ENCODE measurements at places on chromosomes 16 and 17.

- DNase-seq, result peak; percentile 63
Observed at GRCh38 chr16:65062736-65063583, 58.9 kb downstream of the CDH11 start.

- peak; percentile 84 for DNase-seq
Observed at GRCh38 chr17:17781591-17782496, 54.9 kb downstream of the SREBF1 start.

GRCh38 chr16:6947291-6947690 lies 385.4 kb upstream of the RBFOX1 start:
- peak; percentile 8 for DNase-seq

GRCh38 chr16:7374614-7375174 lies 42.0 kb downstream of the RBFOX1 start:
- DNase-seq, result no peak

GRCh38 chr16:66271074-66272060 lies 95.1 kb upstream of the CDH5 start:
- DNase-seq, result no peak

DNA sequence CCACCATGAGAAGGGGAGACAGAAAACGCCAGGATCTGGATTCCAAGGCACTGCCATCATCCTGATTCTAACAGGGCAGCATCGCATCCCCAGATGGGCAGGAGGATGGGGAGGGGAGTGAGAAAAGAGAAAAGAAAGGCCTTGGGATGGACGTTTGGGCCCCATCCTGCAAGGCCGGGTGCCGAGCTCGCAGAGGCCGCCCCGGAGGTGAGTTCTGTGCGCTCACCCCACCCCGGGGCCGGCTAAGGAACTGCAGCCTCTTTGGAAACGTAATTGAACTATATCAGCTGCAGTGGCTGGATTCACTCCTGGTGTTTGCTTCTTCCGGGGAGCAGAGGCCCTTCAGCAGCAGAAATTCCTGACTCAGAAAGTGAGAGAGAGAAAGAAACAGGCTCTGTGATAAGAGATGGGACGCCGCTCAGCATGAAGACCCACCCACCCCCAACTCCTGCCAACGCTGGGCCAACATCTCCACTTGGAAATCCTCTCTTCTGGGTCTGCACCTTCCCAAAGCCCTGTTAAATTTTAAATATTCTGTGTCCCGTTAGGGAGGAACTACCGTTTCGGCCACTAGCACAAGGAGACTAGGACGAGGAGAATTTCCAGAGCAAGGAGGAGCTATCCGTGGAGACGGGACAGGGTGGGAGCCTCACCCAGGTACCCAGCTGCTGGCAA lies 8.5 kb upstream of the SSTR2 start:
- peak; percentile 72 for DNase-seq

DNA sequence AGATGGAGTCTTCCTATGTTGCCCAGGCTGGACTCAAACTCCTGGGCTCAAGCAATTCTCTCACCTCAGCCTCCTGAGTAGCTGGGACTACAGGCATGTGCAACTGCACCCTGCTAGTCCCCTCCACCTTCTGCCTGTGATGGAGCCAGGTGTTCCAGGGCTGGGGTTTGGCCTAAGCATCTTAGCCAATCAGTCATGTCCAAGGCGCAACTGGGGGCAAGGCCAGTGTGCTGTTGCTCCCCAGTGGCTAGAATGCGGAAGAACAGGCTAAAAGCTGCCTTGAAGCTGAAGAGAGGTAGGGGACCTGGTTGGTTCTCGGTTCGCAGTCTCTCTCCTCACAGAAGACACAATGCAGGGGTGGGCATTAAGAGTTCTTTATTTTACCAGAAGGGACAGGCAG lies 18.6 kb downstream of the FLOT2 start:
- no peak for DNase-seq

- no peak for DNase-seq
Observed at GRCh38 chr17:4597975-4598374, 13.6 kb downstream of the SMTNL2 start.

GRCh38 chr17:1196946-1197345 lies 17.2 kb upstream of the ABR start:
- DNase-seq, result no peak

DNA sequence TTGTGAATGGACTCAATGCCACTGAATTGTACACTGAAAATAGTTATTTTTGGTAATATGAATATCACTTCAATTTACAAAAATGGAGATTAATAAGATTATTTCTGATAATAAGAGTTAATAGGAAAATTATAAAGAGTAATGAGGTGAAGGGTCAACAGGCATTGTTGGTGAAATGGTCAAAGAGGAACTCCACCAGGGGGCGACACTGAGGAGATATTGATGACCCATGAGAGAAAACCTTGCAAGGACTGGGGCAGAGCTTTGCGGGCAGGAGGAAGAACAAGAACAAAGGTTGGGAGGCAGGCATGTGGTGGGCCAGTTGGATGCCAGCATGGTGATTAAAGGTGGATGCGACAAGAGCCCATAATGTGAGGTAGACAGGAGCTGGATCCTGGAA lies 74.0 kb upstream of the XYLT1 start:
- DNase-seq, result no peak

DNA sequence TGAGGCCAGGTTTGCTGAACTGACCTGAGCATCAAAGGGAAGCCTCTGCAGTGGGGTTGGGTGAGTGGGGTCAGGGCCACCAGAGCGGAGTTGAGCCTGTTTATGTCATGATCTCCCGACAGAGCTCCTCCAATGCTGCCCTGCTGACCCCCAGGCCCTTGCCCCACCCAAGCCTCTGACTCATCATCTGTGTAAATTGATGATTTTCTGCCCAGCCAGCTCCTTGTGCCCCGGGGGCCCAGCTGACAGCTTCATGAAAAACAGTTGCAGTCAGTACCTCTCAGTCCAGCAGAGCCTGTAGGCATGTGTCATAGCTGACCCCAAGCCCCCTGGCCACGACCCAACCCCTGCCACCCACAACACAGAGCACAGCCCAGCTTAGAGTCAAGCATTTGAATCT lies 134.9 kb downstream of the CCT6B start:
- DNase-seq, result no peak

DNA sequence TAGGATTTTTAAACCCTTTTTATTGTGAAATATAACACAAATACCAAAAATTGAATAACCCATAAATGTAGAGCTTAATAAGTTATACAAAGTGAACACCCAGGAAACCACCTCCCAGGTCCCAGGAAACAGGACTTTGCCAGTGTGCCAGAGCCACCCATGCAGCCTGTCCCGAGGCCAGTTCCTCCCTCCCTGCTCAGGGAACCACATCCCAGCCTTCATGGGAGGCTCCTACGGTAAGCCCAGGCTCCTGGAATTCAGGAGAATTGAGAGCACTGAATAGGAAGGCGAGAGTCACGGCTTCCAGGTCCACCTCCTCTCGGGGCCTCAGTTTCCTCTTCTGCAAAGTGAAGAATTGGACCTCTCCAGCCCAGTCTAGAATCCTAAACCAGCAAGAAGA lies 178.2 kb downstream of the TMEM132E start:
- DNase-seq, result no peak

- DNase-seq, result no peak
Observed at GRCh38 chr16:75804368-75804767, 78.1 kb upstream of the CPHXL start.

GRCh38 chr17:48244121-48244711 lies 136.7 kb downstream of the SNX11 start:
- no peak for DNase-seq

Data from Ammon's horn (tissue), 1 donor.